Fibroblast of lung (primary cell): ENCODE measurements at places on chromosomes 7 and 10. TPM values are rescaled to one million over a fixed set of nuclear protein-coding genes. Genes with fewer than 3 reads are reported as not detected.

DNA sequence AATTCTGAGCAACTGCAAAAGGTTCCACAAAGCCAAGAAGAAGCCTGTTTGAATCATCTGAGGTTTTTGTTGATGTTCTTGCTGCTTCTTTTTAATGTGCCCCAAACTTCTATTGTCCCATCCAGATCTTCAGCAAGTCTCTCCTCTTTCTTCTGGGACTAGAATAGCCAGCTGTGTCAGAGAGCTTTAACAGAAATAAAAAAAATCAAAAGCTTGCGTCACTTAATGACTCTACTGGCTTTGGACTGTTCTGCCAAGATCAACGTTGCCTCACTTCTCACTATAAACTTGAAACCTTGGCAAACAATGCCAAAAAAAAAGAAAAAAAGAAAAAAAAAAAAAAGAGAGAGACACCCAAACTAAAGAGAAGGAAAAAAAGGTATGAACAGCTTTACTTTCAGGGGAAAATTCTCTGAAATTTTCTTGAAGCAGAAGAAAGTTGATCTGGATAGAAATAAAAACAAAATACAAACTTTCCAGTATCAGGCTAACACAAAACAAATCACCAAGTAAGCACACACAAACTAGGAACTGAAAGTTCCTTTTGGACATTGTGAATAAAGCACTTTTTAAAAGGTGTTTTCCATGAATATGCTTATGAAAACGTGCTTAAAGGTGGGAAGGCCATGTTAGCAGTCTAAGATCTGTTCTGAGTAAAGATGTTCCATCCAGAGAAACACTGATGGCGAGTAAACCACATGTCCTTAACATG lies 14.8 kb downstream of the USP54 start:
- H3K27me3 ChIP-seq, result no peaks in the 10 kb centered on the region
- H3K27ac ChIP-seq, result no peak overlapping the region
- peak; percentile 96 for DNase-seq
- H3K36me3 ChIP-seq, result no peaks in the 10 kb centered on the region

DNA sequence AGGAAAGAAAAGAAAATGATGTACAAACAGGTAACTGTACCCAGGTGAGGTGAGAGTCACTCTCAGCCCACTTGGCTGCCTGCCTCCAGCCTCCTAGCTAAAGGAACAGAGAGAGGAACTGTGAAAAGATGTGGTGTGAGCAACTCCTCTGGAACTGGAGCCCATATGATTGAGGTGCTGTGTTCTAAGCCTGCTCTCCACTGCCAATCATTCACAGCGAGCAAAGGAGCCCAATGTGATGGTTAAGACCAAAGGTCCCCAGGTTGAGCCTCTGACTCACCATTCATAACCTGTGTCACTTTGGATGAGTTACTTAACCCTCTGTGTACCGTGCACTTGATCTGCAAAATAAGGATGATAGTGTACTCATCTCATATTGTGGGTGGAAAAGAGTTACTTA lies 868.1 kb upstream of the AUTS2 start:
- H3K36me3 ChIP-seq, result no peaks in the 10 kb centered on the region
- H3K27ac ChIP-seq, result no peak overlapping the region
- no peak overlapping the region for H3K4me3 ChIP-seq
- no peaks in the 10 kb centered on the region for H3K27me3 ChIP-seq

- H3K27ac ChIP-seq, result no peak overlapping the region
- H3K27me3 ChIP-seq, result no peaks in the 10 kb centered on the region
- no peak overlapping the region for H3K4me3 ChIP-seq
- DNase-seq, result no peak
These were observed 713.1 kb downstream of the SUGCT start for GRCh38 chr7:40847921-40848320.

DNA sequence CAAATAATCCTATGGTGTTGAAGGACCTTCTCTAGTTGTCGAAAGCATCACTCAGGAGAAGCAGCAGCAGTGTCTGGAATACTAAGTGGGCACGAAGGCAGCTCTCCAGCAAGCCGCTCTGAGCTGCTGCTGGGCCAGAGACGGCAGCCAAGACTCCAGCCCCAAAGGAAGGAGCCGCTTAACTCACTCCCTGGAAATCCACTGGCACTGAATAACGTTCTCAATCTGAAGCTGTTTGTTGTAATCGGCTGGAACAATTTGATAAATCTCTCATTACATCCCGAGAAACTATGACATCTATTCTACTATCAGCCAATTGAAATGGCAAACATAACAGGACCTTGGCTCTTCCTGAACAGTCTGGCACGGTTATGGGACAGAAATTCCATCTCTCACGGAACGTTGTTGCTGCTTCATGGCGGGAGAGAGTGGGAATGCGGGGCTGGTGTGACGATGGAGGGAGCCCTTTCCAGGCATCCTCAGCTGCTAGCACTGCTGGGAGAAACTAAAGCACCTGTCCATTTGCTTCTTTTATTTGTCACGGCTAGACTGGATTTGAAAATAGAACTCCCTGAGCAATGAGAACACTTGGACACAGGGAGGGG lies 331.5 kb upstream of the RNF32 start:
- H3K36me3 ChIP-seq, result no peaks in the 10 kb centered on the region
- no peak overlapping the region for H3K27ac ChIP-seq
- DNase-seq, result no peak
- H3K4me1 ChIP-seq, result no peaks in the 10 kb centered on the region
- H3K4me3 ChIP-seq, result no peak overlapping the region

DNA sequence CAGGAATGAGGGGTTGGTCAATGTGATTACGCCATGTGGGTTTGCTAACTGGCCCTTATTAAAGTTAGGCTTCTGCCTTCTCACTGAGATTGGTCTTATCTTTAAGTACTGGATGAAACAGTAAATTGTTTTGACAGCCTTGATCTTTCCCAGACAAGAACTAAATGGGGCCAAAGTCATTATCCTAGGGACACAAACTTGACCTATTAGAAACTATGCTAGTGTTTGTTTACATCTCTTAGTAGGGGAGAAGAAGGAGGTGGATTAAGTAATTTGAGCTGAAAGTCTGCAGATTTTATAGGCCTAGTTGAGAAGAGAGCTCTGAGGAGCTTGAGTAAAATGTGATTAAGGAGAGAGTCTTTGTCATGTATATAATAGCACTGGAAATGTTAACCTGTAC lies 386.9 kb downstream of the HTR7 start:
- H3K27ac ChIP-seq, result no peak overlapping the region
- no peaks in the 10 kb centered on the region for H3K36me3 ChIP-seq
- no peaks in the 10 kb centered on the region for H3K4me1 ChIP-seq
- no peak overlapping the region for H3K4me3 ChIP-seq
- DNase-seq, result no peak
- H3K27me3 ChIP-seq, result no peaks in the 10 kb centered on the region

DNA sequence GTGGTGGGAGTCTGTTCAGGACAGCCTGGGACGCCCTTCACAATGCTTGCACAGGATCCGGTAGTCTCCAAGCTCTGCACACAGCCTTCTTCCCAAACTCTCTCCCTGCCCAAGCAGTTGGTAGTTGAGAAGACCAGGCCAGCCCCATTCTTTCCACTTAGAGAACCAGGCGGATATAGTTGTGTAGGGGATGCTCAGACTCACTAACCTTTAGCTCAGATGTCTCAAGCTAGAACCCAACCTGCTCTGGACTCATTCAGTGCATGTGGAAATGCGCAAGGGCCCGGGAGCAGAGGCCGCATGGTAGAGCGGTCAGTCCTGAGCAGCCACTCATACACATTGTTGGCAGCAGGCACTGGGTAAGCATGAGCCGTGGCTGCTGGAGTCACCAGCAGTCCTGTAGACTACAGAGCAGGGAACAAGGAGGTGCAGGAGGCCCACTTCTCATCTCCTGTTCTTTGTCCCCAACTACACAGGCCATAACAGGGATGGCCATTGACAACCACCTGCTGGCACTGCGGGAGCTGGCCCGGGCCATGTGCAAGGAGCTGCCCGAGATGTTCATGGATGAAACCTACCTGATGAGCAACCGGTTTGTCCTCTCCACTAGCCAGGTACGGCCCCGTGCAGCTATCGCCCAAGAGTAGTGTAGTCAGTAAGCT lies 17.2 kb upstream of the C10orf53 start:
- H3K27ac ChIP-seq, result no peak overlapping the region
- H3K4me3 ChIP-seq, result no peak overlapping the region
- no peaks in the 10 kb centered on the region for H3K4me1 ChIP-seq
- no peak for DNase-seq
- H3K27me3 ChIP-seq, result no peaks in the 10 kb centered on the region

DNA sequence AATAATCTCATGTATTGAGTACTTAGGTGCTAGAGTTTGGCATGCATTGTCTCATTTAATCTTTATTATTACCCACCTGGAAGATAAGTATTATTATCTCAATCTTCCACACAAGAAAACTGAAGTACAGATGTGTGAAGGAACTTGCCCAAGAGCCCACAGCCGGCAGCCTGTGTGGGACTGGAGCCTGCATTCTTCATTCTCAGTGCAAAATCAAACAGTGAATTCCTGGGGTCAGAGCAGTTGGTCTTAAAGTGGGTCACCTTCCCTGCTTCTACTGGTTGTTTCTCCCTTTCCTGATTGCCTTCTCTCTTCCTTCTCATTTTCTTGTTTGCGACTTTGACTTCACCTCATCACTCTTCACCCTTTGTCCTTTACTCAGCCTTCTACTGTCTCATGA lies 144.7 kb upstream of the LYZL1 start:
- H3K27me3 ChIP-seq, result no peaks in the 10 kb centered on the region
- H3K36me3 ChIP-seq, result no peaks in the 10 kb centered on the region
- H3K4me1 ChIP-seq, result peaks cover 7% of the 10 kb centered on the region

Gene FZD8
- 0.66 and 0.77 TPM in 2 replicates for total RNA-seq
